ENCODE measurements at places on chromosomes 1 and 21.

DNA sequence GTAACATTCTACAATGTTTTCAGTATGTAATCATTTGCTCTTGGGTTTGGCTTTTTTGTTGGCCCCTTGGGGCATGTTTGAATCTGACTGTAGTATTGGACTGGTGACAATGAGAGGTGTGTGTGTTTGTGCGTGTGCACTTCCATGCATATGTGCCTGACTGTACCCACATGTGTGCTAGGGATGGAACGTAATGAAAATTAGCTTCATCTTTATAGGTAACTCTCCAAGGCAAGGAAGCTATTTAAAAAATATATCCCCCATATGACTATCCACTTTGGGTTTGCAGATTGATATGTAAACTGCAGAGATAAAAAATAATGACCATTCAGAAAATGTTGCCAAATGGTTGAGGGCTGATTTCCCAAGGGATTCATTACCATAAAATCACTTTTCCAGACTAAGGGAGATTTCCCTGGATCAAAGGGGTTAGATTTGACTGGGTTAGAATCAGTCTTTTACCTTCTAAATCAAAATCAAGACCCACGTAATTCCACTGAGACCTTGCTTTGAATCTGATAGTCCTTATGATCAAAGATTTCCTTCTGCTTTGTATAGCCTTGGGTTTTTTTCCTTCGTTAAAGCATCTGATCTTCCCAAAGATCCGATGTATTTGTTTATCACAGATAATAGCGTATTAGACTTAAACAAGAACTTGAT lies 189.7 kb downstream of the CENPF start:
- DNase-seq, result no peak

DNA sequence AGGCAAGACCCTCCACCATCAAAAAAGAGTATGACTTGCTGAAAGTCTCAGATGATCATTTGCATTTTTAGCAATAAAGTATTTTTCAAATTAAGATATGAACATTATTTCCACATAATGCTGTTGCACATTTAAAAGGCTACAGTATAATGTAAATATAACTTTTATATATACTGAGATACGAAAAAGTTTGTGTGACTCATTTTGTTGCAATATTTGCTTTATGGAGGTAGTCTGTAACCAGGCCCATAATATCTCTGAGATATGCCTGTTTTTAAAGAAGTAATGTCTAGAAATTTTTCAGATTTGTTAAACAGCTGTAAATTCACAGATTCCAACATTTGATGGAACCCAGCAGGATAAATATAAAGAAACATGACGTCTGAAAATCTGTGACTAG lies 86.7 kb downstream of the MAN1A2 start:
- DNase-seq, result no peak

GRCh38 chr1:17137441-17137840 lies 18.2 kb upstream of the PADI2 start:
- DNase-seq, result no peak

- no peak for DNase-seq
Measured at GRCh38 chr1:5953386-5953785, 38.8 kb downstream of the NPHP4 start.

DNA sequence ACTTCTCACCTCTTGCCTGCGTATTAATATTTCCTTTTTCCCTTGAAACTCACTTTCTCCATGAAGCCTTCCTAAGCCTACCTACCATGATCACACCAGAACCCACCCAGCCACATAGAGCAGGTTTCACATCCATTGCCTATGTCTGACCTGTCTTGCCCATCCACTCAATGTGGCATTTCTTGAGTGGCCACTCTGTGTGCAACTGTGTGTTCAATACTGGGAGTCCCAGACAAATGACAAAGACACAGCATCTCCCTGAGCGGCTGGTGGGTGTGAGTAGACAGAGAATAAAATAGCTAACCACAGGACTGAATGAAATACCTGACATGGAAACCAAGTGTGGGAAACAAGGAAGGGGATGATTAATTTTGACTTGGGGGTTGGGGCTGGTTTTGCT lies 3.1 kb downstream of the PTGFRN start:
- DNase-seq, result no peak

DNA sequence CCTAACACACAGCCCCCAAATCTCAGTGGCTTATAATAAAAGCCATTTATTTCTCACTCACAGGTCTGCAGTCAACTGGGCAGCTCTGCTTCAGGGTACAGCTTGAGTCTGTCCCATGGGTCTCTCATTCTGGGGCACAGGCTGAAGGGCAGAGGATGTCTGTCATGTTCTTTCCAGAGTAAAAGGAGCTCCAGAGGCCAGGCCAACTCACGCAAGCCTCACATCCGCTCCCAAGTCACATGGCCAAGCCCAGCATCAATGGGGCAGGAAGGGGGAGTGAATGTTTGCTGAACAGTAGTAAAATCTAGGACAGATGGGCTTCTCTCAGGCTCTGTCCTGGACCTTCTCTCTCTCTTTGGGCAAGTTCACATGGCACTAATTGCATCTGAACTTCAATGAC lies 7.1 kb upstream of the SSBP3 start:
- no peak for DNase-seq

- DNase-seq, result no peak
Measured at GRCh38 chr21:46220275-46220810, 8.2 kb downstream of the LSS start.

DNA sequence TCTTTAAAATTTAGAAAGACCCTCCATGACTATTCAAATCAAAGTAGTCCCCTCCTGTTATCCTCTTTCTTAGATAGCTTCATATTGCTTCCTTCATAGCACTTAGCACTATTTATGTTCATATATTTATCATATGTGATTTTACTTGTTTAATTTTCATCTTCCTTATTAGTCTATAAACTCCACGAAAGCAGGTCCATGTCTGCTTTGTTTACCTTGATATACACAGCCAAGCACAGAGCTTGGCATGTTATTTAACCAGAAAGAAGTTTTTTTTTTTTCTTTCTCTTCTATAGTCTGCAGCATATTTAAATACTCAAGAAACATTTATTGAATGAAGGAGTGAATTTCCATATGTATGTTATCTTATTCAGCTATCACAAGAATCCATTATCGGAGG lies 36.0 kb downstream of the SCP2 start:
- DNase-seq, result no peak

DNA sequence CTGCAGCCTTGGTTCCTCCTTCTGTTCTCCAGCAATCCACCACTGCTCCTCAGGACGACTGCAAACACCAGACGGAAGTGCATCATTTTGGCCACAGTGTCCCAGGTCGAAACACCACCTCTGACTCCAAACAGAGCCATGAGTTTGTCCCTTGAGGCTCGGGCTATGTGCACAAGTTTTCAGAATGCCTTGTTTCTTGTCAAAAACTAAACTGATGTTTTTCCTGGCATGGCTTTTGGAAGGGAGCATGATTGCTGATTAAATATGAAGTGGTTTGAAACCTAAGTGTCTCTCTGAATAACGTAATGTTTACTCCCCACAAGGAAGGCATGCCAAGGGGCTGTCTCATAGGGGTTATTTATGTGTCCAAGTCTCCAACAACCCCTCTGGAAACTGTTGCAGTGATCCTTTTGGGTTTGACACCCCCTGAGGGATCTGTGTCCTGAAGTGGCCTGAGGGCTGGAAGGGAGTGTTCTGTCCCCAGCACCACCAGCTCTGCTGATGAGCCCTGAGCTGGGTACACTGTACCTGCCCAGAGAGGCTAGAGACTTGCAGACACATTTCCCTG lies 132.7 kb downstream of the PLPP3 start:
- DNase-seq, result no peak

GRCh38 chr1:117060441-117061317 lies 553 bp downstream of the TTF2 start:
- DNase-seq, result no peak

GRCh38 chr1:6743189-6744101 lies 41.8 kb upstream of the CAMTA1 start:
- DNase-seq, result no peak

DNA sequence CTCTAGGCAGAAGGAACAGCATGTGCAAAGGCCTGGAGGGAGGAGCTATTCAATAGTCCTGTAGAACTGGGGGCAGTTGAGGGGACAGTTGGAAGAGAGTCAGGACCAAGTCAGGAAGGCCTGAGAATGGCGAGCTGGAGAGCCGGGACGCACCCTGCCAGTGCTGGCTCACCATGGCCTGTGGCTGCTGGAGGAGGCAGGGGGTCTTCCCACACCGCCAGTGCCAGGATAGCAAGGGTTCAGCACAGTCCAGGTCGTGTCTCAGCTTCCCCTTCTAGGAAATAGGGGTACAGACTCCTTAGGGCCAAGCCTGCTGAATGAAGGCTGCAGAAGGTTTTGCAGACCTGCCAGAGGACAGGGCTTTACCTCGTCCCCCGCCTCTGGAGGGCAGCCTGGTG lies 7.3 kb downstream of the PODN start:
- DNase-seq, result no peak

DNA sequence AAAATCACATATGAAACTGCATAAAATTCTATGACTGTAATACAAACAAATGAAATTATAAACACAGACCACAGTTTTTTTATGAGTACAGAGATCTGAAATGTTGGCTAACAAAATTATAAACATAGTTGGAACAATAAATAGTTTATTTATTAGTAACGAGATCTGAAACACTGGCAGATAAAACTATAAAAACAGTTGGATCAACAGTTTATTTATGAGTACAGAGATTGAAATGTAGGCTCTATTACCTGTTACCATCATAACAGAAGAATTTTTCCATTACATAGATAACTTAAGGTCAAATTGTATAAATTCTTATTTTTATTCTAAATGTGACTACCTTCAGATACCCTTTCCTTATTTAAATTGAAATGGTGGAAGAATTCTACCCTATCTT lies 14.5 kb downstream of the EYA3 start:
- no peak for DNase-seq

- peak; percentile 66 for DNase-seq
Measured at GRCh38 chr1:116667575-116668105, at the start of gene IGSF3. IGSF3 (minus strand) TSS chr1:116667733; CDS start chr1:116666326, 1,407 bp downstream.

All from NCI-H187 (cell line).